HS-5 (cell line): ENCODE measurements at places on chromosomes 4 and X.
A peak's percentile ranks its signal among the peaks of the same experiment; 100 is the strongest.

GRCh38 chr4:17142232-17142711, 243.8 kb upstream of the LDB2 start:
- peak; percentile 94 for DNase-seq

DNA sequence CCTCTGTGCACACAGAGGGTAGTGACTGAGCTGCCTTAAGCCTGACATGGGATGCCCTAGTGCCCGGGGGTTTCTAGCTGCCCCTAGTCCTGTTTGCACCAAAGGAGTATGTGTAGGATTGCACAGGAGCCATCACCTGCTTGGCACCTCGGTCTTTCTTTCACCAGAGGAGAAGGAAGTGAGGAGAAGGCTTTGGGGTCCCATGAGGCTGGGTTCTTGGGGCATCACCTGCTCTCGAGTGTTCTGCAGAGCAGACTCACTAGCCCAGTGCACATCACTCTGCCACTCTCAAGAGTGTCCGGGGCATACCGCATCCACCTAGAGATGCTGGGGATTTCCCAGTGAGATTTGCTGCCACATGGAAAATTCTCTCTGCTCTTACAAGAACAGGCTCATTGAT, 40.5 kb upstream of the GPR78 start:
- no peak for DNase-seq

- DNase-seq, result no peak
Measured at GRCh38 chr4:113057891-113058290, 8.4 kb downstream of the ANK2 start.

- DNase-seq, result no peak
Measured at GRCh38 chr4:76447393-76447851, 12.4 kb downstream of the SHROOM3 start.

DNA sequence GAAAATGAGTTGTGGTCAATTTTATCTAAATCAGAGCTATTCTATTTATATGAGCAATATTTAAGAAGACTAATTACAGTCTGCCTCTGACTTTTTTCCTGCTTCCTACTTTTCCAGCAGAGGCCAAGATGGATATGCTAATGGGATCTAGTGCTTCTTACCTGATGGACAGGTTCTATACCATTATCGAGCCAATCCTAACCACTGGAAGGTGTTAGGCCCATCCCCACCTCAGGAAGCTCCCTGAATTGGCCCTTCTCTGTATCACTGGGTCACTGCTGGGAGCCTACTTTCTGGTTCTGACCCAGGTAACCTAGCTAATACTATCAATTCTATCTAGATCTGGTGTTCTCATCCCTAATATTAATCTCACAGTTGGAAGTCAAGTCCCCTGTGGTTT, 577 bp upstream of the YIPF7 start:
- DNase-seq, result no peak

GRCh38 chr4:69322055-69322454, 41.8 kb downstream of the UGT2B28 start:
- DNase-seq, result peak; percentile 29

DNA sequence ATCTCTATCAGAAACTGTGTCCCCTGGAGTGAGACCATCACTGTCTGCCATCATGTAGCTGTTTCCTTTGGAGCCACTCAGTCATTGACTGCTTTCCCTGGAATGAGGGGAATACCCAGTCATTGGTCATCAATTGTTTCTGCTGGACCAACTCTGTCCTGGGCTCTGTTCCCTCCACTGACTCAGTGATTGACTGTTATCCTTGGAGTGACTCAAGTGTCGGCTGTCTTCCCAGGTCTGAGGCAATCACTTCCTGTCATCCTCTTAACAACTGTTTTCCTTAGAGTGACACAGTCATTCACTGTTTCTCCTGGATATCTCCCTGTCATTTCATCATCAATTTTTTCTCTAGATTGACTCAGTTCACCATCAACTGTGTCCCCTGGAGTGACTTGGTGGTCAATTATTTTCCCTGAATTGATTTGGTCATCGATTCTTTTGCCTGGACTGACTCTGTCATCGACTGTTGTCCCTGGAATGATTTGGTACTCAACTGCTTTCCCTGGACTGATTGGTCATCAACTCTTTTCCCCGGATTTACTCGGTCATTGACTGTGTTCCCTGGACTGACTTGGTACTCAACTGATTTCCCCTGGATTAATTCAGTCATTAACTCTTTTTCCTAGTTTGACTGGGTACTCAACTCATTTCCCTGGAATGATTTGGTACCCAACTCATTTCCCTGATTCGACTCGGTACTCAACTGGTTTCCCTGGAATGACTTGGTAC, 327.9 kb upstream of the VCX start:
- DNase-seq, result peak; percentile 67
